ENCODE measurements at places on chromosomes 2 and 18.

DNA sequence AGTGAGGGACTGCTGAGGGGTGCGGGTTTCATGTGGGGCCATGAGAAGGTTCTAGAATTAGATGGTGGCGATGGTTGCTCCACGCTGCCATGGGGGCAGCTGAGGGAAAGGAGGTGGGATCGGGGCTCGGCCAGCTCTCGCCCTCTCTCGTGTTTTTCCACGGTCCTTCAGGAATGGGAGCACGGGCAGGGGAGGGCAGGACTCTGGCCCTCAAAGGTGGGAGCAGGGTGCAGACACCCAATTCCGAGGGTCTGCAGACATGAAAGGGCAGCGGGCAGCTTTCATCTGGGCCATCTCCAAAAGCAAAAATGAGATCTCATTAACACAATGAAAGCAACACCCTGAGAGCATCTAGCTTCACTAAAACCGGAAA lies 53.4 kb upstream of the SALL3 start:
- no peak for DNase-seq

DNA sequence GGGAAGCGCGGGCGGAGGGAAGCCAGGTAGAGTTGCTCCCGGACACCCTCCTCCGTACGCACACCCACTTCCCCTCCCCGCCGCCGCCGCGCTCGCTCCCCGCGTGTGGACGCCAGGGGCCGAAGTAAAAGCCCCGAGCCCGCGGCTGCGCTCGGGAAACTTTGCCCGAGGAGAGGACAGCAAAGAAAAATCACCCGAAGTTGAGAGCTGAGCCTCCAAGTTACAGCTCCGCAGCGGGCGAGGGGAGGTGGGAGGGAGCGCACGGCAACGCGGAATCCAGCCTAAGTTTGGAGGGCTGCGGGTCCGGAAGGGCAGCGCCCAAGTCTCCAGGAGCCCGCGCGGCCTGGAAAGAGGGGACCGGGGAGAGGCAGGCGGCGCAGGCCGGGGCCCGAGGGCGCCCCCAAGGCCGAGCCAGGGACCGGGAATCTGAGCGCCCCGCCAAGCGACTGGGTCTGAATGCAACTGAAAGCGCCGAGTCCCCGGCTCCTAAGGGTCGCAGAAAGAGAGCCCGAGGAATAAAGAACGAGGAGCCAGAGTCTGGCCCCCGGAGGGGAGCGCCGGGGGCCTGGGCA lies 706 bp upstream of the BCL11A start:
- no peak for DNase-seq

- no peak for DNase-seq
These were observed 15.7 kb downstream of the SPC25 start for GRCh38 chr2:168874368-168875054.

DNA sequence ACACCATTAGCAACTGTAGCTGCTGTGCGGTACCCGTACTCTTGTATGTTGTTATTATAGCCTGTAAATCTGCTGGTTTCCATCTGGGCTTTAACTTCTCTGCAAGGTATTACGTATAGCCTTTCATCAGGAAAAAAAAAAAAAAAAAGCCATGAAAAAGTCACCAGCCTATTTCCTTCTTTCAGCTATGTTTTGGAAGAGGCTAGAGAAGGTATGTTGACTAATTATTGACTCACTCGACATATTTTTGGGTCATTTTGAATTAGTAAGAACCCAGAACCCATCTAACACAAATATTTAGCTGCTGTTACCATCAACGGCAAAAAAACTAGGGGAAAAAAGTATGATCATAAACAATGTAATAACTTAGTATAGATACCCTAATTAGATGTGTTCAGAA lies 1395.6 kb downstream of the SUCLG1 start:
- no peak for DNase-seq

GRCh38 chr18:48695671-48696070 lies 156.8 kb downstream of the CTIF start:
- no peak for DNase-seq

Measured in cerebellar cortex (tissue), 1 donor.